Activated T-cell treated with anti-CD3 and anti-CD28 coated beads for 4 hours (primary cell): ENCODE measurements at places on chromosomes 7 and 10.

DNA sequence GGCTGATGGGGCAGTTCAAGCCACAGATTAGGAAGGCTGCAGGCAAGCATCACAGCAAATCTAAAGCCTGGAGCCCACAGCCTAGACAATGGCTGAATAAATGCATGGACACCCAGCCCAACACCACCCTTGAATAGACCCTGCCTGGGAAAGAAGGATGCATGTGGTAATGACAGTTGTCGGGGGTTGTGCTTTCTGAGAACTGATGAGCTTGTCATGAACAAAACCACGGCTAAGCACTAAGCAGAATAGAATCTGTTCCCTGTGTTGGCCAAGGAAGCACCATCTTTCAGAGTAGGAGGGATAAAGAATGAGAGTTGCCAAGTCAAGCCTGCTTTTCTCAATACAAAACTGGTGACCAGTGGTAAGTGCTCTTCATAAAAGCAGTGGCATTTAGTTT, 66.1 kb upstream of the JCAD start:
- DNase-seq = no peak

DNA sequence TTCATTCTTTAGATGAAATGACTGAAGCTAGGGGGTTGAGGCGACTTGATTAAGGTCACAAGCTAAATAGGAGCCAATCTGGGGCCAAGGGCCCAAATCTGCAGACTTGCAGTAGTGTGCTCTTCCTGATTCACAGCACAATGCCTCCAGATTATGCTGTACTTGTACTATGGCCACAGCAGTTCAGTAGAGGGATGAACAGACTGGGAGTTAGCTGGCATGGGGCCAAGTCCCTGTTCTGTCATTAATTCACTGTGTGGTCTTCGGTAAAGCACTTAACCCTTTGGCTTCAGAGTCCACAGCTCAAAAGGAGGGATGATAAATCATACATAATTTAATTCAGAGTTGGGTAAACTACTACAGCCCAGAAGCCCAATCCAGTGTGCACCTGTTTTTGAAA, 196.8 kb downstream of the XPNPEP1 start:
- no peak for DNase-seq

- DNase-seq = no peak
These were observed 3.9 kb downstream of the MTERF1 start for GRCh38 chr7:91876391-91877133.

DNA sequence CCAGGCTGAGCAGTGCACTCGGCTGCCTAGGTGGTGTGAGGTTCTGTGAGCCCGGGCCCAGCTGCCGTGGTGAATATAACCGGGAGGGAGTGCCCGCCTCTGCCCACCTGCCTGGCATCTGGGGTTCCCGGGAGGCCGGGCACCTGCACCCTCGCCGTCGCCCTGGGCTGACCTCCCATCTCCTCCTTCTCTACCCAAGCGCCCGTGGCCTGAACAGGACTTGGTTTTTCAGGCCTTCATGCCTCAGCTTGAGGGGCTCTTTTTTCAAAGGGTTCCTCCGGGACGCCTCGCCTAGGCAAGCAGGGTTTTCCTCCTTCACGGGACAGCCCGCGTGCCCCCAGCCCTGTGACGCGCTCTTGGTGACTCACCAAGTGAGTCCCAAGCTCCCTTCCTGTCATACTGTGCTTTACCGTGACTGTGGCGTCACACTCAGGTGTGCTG, 9.9 kb downstream of the INPP5A start:
- no peak for DNase-seq

GRCh38 chr10:62230344-62231121, 38.1 kb downstream of the RTKN2 start:
- DNase-seq = no peak

DNA sequence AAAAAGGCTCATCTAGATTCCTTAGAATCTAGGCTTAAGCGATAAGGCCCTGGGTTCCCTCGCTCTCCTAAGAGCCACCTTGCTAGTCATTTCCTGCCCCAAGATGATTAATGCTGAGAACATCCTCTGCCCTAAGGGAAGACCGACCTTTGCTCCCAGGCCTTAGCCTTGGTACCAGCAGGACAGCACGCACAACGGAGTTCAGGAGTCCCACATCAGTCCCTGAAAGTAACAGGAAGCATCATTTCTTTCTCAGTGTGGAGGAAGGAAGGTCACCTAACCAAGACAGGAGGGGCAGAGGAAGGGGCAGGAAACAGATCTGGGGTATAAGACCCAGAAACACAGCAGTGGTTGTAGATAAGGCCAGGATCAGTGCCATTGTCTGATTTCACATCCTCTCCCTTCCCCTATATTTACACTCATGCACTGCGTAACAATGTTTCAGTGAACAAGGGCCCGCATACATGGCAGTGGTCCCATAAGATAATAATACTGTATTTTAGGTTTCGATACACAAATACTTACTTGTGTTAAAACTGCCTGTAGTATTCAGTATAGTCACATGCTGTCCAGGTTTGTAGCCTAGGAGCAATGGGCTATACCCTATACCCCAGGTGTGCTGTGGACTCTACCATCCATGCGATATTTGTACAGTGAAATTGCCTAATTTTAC, 8.1 kb upstream of the FAM107B start:
- DNase-seq = no peak

- DNase-seq = no peak
These were observed 36.6 kb upstream of the ATP6V0A4 start for GRCh38 chr7:138834583-138834982.

DNA sequence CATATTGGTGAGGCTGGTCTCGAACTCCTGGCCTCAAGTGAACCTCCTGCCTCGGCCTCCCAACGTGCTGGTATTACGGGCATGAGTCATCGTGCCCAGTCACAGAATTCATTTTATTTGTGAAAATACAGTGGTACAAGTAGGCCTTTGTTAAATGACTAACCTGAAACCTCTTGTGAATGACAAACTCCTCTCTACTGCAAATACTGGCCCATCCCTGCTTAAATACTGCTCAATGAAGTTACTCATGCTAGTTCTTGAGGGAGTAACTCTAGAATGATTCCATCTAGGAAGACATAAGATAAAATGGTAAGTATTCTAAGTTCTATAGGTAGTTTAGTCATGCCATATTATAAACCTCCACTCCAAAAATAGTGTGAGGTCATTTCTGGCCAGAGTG, 80.7 kb downstream of the UBE2H start:
- DNase-seq = no peak

DNA sequence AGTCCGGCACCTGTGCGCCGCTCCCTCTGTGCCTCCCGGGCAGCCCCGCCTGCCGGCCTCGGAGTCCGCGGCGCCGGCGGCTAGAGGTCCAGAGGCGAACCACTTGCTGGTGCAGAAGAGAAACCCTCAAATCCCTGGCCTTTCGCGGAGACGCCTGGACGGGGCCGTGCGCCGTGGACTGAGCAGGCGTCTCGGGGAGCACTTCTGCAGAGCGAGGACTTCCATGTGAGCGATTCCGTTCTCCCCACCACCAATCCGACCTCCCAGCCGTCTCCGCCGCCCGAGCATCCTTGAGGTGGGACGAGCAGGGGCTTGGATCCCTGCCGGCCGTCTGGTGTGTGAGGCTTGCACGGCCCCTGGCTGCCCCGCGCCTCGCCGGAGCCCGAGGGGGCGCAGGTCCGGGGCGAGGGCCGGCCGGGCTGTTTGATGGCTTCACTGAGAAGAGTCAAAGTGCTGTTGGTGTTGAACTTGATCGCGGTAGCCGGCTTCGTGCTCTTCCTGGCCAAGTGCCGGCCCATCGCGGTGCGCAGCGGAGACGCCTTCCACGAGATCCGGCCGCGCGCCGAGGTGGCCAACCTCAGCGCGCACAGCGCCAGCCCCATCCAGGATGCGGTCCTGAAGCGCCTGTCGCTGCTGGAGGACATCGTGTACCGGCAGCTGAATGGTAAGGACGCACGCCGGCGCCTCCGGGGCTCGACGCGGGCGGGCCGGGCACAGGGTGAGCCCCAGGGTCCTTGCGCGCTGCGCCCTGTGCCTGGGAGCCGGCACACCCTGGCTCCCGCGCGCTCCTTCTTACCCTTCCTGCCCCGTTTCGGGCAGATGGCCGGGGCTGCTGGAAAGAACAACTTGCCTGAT, 660 bp downstream of the GALNT17 start:
- DNase-seq = no peak

GRCh38 chr10:70587045-70587658, 15.4 kb downstream of the PRF1 start:
- DNase-seq = no peak

DNA sequence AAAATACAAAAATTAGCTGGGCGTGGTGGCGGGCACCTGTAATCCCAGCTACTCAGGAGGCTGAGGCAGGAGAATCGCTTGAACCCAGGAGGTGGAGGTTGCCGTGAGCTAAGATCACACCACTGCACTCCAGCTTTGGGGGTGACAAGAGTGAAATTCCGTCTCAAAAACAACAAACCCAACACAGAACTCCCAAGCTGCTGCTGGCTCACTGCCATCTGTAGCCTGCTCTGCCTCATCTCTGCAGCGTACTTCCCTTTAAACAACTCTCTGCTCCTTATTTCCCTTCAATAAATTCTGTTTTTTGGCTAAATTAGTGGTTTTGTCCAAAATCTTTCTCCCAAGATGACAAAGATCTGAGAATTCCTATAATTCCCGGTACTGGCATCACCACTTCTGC, 189.2 kb upstream of the GALNT17 start:
- DNase-seq = no peak

DNA sequence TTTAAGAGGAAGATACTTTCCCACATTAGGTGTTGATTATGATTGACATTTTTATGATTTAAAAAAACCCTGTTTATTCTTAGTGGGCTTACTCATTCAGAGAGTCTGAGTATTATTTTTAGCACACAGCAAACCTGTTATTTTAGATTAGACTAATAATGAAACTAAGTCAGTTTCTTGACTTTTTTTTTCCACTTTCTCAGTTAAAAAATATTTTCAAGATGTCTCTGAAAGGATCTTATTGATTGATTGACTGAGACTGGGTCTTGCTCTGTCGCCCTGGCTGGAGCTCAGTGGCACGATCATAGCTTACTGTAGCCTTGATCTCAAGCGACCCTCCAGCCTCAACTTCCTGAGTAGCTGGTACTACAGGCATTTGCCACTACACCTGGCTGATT, 20.4 kb upstream of the INPP5F start:
- DNase-seq = no peak

GRCh38 chr10:121607310-121608055, 9.2 kb upstream of the FGFR2 start:
- DNase-seq = no peak
